HL-60 (cell line): ENCODE measurements at places on chromosomes 11 and 22.

DNA sequence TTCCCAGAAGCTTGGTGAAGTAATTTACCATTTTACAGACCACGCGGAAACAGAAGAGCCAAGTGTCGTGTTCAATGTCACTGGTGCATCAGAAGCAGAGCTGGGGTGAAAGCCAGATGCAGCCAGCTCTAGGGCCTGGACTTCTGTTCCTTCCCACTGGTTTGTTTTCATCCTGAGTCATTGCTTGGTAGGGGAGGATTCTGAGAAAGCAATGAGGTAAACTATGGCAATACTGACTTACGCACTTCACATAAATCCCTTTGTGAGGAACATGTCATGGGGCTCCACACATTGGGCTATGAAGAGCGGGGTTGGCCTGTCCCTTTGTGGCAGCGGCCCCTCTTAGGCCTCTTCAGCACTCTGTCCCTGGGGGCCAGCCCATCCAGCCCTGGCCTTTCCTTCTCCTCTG, 52.4 kb upstream of the RBFOX2 start:
- no peak for DNase-seq

DNA sequence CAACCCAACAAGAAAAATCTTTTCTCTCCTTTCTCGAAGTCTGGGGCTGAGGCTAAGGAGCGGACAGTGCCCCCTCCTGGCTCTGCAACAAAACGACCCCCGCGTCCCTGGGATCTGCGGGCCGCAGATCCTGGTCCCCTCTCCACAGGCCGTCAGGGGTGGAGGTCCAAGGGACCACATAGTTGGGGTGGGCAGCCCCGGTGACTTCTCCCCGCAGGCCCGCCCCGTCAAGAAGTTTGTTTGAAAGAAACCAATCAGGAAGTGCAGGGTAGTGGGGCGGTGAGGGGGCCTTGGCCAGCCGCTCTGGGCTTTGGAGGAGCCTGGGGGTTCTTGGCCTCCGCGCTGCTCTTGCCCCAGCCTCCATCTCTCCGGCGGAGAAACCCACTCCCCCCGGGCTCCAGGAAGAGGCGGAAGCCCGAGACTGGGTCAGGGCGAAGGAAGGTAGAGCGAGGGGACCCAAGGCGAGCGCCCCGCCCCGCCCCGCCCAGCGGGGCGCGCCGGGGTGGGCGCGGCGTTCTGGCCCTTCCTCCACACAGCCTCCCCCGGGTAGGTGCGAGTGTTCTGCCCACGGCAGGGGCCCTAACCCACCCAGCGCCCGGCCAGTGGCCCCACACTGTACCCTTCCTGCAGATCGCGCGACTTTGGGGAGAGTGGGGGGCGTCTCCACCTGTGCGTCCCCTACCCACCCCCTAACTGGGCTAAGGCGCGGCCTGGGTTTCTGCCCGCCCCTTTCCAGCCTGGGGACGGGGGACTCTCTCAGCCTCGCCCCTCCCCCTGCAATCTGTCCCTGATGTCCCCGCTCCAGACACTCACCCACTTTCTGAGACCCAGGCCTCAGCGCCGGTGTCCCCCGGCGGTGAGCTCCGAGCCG, 1.3 kb downstream of the TP53I11 start:
- DNase-seq = no peak

- no peak for DNase-seq
These were observed 6.0 kb downstream of the TUBA8 start for GRCh38 chr22:18116634-18117033.

DNA sequence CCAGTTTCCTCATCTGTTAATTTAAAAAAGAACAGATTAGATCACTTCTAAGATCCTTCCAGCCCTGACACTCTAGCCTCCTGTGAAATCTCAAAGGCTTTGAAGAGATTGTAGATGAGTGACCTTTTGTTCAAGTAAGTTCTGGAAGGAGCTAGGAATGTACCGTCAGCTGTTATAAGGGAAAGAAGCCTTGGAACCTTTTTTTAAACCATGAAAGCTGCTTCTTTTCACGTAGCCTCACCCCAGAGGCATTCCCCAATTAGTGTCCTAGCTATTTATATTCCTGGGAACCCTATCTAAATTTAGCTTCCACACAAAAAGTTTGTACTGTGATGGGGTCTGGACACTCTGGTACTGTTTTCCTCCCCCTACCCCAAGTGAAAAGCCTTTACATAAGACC, 35.8 kb upstream of the SLN start:
- DNase-seq = no peak

GRCh38 chr11:119983240-119983732, 154.6 kb downstream of the TRIM29 start:
- no peak for DNase-seq

GRCh38 chr11:117761993-117762392, 35.0 kb downstream of the DSCAML1 start:
- no peak for DNase-seq

DNA sequence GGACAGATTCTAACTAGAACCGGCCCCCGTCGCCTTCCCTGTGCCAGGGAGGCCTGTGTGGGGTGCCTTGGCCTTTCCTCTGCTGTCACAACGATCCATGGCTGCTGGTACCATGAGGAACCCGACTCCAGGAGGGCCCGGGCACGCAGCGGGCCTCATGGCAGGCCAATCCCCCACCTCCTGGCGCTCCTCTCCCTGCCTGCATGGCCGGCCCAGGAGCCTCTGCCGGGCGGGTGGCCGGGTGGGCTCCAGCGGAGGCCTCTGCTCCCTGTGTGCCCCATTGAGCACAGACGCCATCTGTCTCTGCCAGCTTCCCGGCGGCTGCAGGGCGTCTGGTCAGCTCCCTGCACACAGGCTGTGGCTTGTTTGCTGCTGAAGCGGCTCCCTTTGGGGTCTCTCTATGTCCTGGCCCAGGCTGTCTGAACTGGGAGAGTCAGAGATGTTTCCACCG, 86.5 kb downstream of the MYEOV start:
- no peak for DNase-seq

DNA sequence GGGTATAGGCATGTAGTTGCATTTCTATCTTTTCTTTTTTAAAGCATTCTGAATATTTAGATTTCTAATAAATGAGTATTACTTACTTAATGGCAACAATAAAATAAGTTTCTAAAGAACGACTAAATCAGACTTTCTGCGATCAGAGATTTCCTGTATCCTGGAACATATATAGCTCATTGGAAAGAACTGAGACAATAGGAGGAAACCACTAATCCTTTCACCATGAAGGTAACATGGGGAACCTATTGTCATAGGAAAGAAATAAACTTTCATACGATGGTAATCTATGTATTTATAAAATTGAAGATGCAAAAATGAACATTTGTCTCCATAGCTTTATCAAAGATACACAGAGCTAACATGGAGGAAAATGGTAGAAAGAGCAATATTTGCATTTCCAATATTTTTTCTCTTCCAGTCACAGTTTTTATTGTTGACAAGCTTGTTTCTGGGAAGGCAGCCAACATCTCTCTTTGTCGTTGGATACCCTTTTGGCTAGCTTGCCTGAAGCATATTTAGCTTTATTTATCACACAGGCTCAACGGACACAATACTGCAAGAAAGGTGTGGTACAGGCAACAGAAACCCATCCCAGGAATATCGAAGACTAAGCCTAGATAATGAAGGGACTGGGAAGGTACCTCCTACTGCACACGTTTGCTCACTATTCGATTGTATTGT, 293.3 kb upstream of the MPPED2 start:
- DNase-seq = no peak

GRCh38 chr11:534396-535209, 773 bp downstream of the HRAS start:
- peak; percentile 37 for DNase-seq

DNA sequence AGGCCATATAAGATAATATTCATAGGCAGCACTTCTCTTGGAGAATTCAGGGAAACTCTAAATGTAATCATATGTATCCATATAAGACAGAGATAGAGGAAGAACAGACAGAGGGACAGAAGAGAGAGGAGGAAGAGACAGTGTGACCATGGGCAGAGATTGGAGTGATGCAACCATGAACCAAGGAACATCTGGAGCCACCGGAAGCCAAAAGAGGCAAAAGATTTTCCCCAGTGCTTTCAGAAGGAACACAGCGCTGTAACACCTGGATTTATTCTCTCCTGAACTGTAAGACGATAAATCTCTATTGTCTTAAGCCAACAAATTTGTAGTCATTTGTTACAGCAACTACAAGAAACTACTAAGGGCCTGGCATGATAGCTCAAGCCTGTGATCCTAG, 57.7 kb downstream of the GAB2 start:
- DNase-seq = peak; percentile 55

DNA sequence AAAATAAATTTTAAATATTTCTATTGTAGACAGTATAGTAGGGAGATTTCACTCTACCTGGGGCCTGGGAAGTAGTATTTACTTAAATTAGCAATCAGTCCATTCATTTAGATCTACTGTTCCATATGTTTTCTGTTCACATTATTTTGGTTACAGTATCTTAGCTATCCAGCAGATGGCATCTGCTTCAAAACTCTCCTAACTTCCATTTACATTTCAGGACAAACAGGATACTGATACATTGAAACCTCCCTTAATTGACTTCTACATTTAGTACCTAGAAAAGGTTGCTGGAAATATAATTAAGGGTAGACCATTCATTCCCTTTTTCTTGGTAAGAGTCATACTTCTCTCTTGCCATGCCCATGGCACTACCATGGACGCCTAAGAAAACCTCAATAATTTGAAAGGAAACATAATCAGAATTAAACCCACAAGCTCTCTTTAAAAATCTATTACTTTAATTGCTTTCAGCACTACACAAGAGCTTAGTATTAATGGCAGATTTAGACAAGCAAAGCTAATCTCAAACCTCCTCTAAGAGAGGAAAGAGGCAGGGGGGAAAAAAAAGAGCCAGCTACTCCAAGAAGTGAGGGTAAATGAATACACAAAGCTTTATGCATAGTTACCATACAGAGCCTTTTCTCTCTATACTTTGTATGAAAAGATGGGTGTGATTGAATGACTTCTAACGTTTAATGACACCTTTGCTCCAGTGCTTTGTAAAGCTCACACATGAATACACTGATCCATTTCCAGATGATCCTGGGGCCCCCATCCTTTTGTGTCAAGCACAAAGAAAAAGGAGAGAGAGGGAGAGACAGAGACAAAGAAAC, 131.2 kb upstream of the MTMR2 start:
- no peak for DNase-seq

DNA sequence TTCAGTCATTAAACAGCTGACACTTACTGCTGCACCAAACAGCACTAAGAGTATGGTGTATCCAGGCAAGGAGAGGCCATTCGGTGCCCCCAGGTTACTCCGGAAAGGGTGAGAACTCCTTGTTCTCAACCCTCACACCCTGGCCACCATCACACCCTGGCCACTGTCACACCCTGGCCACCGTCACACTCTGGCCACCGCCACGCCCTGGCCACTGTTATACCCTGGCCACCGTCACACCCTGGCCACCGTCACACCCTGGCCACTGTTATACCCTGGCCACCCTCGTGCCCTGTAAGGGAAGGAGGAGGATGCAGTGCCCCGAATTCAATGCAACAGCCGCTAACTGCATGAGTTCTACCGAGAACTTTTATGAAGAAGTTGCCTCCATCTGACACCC, 644.4 kb downstream of the TBC1D22A start:
- no peak for DNase-seq

GRCh38 chr11:17005646-17006045, 8.6 kb downstream of the PLEKHA7 start:
- no peak for DNase-seq
